ENCODE measurements at places on chromosomes 3 and 15. TPM values are rescaled to one million over a fixed set of nuclear protein-coding genes. Genes with fewer than 3 reads are reported as not detected.

ROPN1 gene
- not detected for total RNA-seq

MESP2 gene
- 0.92 TPM for total RNA-seq

FSTL1 gene
- total RNA-seq = 43.6 TPM

CILP gene
- 0.23 TPM for total RNA-seq

Data from diencephalon (tissue), 1 donor.